ENCODE measurements at places on chromosomes 7 and 10.

DNA sequence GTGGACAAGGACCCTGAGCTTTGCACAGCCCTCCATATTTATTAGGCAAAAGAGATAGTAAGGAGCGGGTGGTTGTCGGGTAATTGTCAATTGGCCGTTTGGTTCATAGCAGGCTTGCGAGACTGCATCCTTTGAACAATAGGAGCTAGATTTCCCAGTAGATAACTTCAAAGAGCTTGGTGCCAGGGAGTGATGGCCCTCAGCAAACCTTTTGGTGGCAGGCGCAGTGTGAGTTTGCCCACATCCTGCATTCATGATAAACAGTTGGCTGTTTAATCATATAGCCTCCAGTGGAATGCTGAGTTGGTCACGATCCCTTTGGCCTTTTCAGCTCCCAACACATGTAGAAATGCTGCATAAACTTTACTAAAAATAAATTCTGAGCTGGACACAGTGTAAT lies 156.9 kb downstream of the AKR1D1 start:
- no peak for DNase-seq

- DNase-seq = no peak
Measured at GRCh38 chr7:79968894-79969293, 165.7 kb upstream of the GNAI1 start.

DNA sequence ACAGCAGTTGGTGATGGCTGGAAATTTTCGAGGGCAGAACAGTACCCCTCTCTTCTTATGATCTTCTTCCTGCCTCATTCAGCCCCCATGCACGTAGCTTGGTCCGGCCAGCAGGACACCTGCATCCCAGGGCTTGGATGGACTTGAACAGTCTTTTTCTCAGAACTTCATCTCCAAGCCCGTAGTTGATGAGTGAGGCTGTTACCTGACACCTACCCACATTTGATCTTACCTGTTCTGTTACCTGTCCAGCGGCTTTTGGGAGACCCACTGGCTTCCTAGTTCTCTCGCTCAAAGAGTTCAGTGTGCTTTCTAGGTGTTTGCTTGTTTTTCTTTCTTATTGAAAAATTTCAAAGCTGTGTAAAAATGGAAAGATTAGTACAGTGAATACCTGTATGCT lies 212.2 kb downstream of the CUX1 start:
- DNase-seq = no peak

GRCh38 chr10:11197878-11198277 lies 180.2 kb downstream of the CELF2 start:
- DNase-seq = no peak

DNA sequence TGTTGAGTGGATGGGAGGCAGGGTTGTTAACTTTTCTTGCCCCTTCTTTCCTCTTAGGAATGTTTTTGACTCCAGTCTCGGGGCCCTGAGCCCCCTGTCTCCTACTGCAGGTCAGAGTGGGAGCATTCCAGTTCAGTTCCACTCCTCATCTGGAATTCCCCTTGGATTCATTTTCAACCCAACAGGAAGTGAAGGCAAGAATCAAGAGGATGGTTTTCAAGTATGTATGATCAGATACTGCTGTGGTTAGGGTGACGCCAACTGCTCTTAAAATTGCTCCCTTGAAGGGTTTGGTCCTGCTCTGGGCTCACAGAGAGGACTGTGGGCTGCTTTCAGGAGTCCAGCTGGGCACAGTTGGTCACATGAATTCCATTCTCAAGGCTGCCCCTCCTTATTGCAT lies 22.0 kb downstream of the VWA2 start:
- DNase-seq = no peak

DNA sequence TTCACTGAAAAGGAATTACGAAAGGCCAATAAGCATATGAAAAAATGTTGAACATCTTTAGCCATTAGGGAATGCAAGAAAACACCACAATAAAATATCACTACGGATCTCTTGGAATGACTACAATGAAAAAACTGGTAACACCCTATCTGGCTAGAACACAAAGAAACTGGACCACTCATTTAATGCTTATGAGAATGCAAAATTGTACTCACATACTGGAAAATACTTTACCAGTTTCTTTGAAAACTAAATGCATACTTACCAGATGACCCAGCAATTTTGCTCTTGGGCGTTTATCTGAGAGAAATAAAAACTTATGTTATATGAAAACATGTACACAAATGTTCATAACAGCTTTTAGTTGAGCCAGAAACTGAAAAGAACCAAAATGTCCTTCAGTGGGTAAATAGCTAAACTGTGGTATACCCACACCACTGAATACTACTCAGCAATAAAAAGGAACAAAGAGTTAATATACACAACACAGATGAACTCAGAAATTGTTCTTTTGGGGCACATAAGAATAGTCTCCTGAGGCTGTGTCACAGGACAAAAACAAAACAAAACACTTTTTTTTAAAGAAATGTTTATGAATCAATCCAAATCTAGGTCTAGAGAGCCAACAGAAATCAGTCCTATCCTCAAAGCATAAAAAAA lies 23.5 kb downstream of the CNOT4 start:
- DNase-seq = no peak

DNA sequence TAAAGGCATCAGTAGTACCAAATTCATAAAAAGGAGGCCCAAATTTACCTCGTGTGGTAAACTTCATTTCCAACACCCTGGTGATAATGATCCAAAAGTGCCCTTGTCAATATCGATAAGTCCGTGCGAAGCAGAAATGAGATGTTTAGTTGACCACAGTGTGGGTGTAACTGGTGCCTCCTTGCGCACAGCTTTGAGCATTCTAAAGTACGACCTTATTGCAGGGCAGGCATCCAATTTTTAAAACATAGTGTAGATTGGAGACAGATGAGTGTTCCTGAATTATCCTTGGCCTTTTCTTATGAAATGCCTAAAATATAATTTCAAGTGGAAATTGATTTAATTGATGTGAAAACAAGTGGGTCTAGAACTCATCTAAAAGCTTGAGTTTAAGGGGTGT lies 248.4 kb downstream of the TRIL start:
- no peak for DNase-seq

DNA sequence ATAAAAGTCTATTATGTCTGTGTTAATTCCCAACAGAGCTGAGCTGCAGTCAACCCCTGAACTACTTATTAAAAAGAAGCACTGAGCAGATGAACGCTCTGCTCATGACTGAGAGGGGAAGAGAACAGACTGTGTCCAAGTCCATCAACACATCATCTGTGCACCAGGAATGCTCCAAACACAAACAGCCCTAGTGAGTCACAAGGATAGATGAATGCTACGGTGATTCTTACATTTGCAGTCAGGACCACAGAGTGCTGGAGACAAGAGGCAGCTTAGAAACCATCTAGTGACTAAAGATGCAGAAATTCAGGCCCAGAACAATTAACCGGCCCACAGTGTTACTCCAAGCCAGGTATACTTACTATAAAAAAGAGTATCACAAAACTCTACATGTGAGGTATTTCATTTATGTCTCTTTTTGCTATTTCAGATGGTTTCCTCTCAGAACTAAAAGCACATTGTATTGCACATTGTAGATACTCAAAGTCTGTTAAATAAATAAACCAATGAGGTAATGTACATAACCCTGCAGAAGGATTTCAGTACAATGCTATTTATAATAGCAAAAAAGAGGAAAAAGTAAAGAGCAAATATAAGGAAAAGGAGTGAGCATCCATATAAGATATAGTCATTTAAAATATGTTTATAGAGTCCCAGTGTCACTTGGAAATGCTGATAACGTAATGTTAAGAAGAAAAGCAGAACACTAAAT lies 159.2 kb downstream of the KCNMA1 start:
- no peak for DNase-seq

DNA sequence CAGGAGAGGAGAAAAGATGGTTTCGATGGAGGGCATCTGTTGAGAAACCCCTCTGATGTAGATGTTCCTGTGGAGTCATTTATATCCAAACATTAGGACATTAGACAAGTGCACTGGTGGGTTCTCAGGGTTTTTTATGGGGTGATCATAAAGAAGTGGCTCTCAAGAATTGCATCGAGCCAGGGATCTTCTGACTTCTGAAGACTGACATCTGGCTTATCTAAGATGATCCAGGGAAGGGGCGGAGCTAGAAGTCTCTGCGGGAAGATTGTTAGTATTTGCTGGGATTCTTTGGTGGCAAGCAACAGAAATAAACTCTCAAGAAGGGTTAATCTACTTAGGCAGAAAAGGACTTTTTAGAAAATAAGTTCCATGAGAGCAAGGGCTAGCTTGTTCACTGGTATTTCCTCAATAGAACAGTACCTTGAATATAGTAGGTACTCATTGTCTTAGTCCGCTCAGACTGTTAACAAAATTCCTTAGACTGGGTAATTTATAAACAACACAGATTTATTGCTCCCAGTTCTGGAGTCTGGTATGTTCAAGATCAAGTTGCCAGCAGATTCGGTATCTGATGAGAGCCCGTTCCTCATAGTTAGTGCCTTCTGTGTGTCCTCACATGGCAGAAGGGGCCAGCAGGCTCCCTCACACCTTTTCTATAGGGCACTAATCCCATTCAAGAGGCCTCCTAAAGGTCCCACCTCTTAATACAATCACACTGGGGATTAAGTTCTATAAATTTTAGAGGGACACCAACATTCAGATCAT lies 28.5 kb upstream of the SYPL1 start:
- no peak for DNase-seq
